Sigmoid colon (tissue), 7 donors: ENCODE measurements at places on chromosomes 3 and 15. TPM values are rescaled to one million over a fixed set of nuclear protein-coding genes. Genes with fewer than 3 reads are reported as not detected.

- no peak for DNase-seq
These were observed 78.3 kb upstream of the TBC1D5 start for GRCh38 chr3:17820704-17821103.

GRCh38 chr3:64327100-64327804 is 102.0 kb upstream of the PRICKLE2 start:
- peak; percentile 92 for DNase-seq

GRCh38 chr3:142723665-142723967 is 218 bp upstream of the TRPC1 start:
- DNase-seq = no peak

GRCh38 chr3:175940243-175940642 is 1081.1 kb downstream of the NAALADL2 start:
- DNase-seq = no peak

- no peak for DNase-seq
These were observed 144.9 kb downstream of the EPHB1 start for GRCh38 chr3:134939978-134940377.

DNA sequence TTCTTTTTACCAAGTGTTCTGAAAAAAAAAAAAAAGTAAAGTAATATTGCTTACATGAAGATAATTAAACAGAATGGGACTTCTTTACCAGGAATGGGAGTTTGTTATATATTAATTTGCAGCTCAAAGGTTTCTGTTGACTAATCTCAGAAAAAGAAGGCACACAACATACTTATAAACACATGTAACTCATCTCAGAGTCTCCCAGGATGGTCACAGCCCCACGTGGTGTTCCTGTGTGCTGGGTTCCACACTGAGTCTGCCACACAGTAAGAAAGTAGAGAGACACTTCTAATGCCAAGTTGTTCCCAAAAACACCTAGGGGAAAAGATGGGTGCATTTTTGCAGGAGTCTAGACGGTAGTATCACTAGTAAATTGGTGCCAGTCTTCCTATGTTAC is 116.7 kb upstream of the ICE2 start:
- DNase-seq = no peak

GRCh38 chr3:142636050-142636449 is 39.9 kb downstream of the PLS1 start:
- no peak for DNase-seq

- no peak for DNase-seq
These were observed 7.6 kb downstream of the RTP2 start for GRCh38 chr3:187694801-187695200.

GRCh38 chr3:125440559-125440955 is 65.4 kb upstream of the ZNF148 start:
- no peak for DNase-seq

GRCh38 chr15:85500729-85501128 is 120.3 kb downstream of the AKAP13 start:
- no peak for DNase-seq

- DNase-seq = peak; percentile 84
These were observed 195.4 kb downstream of the OPA1 start for GRCh38 chr3:193788189-193788991.

DNA sequence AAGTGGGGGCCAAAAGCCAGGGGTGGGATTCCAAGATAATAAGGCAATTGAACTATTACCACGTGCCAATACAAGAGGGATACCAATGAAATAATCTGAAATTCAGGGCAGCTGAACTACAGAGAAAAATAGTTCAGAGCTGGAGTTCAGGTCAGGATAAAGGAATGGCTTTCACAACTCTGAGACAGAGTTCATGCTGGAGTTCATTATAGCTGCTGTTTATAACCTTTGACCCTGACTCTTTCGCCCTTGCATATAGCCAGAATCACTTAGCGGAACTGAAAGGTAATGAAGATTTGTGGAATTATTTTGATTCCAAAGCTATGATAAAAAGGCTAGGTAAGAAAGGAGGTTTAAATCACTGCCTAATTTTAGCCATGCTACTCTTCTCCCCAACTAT is 55.5 kb upstream of the LRRN1 start:
- DNase-seq = no peak

DNA sequence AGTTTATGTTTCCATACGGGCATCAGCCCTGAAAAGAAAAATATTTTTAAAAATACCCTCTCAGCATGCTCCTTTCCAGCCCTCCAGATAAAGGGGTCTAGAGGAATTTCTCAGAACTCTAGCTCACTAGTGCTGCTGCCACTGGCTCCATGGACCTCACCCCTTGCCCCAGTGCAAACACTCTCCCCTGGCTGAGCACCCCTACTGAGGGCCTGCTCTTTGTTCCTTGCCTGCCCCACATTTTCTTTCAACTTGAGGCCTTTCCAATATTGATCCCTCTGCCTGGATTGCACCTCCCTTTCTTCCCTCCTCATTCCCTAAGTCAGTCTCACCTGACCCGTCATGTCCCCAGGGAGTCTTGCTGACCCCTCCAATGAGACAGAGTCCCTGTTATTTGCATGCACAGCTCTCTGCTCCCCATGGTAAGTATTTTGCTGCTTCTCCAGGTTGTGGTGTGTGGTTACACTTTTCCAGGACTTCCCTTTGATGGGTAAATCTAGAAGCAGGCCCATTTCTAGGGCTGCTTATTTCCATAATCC is 196.5 kb downstream of the EPHB1 start:
- no peak for DNase-seq

DNA sequence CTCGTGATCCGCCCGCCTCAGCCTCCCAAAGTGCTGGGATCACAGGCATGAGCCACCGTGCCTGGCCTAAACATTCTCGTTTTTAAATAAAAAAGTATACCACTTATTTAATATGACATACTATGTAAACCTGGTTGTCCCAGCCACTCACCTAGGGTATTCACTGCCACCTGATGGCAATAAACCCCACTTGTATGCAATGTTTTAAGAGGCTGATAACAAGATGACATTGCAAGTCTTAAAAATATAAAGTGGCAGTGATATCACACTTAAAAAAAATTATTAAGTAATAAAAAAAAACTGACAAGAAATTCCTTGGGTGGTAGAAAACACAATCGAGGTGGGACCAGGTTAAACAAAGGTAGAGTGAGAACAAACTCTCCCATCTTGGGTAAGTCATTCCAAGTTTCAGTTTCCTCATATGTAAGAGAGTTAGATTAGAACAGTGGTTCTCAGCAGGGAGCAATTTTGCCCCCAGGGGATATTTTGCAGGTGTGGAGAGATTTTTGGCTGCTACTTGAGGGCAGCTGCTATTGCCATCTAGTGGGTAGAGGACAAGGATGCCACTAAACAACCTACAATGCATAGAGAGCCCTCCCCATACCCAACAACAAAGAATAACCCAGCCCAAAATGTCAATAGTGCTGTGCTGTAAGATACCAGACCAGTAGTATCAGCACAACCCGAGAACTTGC is 14.5 kb downstream of the ARF4 start:
- DNase-seq = no peak

GRCh38 chr3:10601151-10601856 is 95.9 kb upstream of the ATP2B2 start:
- DNase-seq = no peak

DNA sequence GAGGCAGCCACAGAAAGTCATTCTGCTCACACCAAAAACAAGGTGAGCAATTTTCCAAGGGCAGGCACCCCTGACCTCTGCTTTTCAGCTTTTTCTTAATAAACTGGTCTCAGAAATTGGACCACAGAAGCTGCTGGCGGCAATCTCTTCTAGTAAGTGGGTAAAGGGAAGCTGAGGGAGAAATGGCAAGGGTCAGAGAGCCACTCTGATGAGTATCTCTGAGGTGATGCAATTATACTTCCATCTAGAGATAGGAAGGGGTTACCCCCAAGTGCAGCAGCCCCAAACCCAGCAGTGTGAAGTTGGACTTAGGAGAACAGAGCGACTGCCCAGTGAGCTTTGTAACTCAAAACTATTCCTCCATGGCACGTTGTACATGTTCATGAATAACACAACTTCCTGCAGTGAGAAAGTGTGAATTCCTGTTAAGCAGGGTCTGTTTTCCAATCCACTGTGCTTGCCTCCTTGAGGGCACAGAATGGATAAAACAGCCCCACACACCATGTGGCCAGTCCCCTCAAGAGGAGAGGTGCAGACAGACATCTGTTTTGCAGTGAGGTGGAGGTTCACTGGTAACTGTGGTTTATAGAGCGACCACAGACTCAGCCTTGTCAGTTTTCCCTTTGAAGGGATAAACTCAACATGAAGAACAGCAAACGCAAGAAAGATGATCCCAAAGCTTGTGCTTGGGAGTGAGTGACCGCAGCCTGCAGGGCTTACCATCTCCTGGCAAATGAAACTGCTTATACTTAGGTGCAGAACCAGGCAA is 683.4 kb upstream of the CFAP20DC start:
- no peak for DNase-seq

DNA sequence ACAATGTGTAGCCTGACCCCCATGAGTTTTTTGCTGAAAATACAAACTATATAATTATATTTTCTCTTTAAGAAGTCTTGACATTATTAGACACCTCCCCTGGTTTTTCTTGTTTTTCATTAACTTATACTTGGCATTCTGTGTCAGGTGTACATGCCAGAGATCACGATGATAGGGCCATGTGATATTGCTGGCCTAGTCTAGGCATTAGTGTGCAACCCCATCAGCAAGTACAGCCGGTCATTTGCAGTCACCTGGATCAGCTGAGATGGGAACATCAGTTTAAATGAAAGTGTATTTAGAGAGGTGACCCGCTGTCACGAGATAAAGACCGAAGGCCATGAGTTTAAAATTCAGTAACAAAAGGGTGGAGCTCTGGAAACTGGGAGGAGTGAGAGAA is 12.6 kb upstream of the SPPL2A start:
- no peak for DNase-seq

DNA sequence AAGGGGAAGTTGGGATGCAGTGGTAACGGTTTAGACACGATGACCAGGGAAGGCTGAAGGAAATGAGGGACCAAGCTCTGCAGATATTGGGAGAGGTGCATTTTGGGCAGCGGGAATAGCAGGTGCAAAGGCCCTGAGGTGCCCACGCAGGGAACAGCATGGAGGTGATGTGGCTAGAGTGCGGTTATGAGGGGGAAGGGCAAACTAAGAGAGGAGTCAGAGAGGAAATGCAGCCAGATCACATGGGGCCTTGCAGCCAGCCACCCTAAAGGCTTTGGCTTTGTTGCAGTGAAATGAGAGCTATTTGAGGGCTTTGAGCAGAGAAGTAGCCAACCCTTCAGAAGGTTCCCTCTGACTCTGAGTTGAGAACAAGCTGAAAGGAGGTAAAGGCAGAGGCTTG is 2.6 kb downstream of the SPATA12 start:
- DNase-seq = no peak

GRCh38 chr15:74461847-74462511 is 1.0 kb upstream of the UBL7 start:
- no peak for DNase-seq

Gene LNP1
- 2.9 TPM for total RNA-seq

Gene CHRNA7
- total RNA-seq = 3.9 TPM

Gene CLDN1
- 0.36 TPM for total RNA-seq

Gene LRRK1
- total RNA-seq = 11.3 TPM

Gene ACTRT3
- 4.4 TPM for total RNA-seq

Gene IRAK2
- total RNA-seq = 3.8 TPM

Gene AMIGO3
- total RNA-seq = 0.82 TPM

Gene GOLGA6A
- not detected for total RNA-seq

Gene C2CD4A
- 0.27 TPM for total RNA-seq
